Stimulated activated CD8-positive, alpha-beta memory T cell treated with anti-CD3 and anti-CD28 coated beads, Interleukin-4, amount 100 ng/mL, for 4 hours (primary cell): ENCODE measurements at places on chromosomes 4 and X.

- DNase-seq: no peak
Measured at GRCh38 chrX:43551590-43551989, 104.5 kb upstream of the MAOA start.

GRCh38 chr4:30362436-30362835, 357.7 kb upstream of the PCDH7 start:
- no peak for DNase-seq

- DNase-seq: no peak
Measured at GRCh38 chr4:97153042-97153441, 990.2 kb downstream of the STPG2 start.

DNA sequence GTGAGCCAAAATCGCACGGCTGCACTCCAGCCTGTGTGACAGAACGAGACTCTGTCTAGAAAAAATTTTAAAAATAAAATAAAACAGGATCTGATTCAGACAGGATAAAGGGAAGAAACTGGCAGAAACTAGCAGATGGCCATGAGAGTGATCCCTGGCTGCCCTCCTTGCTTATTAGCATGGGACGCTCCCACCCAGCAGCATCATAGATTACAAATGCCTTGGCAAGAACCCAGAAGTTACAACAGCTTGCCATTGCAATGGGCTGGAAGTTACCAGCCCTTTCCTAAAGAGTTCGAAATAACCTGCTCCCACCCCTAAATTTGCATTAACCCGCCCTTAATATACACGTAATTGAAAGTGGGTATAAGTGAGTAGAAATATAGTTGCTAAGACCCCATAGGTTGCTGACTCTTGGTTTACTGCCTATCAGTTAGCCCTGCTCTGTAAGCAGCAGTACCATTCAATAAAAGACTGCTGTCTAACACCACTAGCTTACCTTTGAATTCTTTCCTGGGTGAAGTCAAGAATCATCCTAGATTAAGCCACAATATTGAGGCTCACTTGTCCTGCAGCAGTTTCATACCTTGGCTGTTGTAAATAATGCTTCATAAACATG, 9.1 kb upstream of the XAGE2 start:
- DNase-seq: no peak

GRCh38 chr4:184382189-184382846, 92.0 kb downstream of the IRF2 start:
- no peak for DNase-seq

DNA sequence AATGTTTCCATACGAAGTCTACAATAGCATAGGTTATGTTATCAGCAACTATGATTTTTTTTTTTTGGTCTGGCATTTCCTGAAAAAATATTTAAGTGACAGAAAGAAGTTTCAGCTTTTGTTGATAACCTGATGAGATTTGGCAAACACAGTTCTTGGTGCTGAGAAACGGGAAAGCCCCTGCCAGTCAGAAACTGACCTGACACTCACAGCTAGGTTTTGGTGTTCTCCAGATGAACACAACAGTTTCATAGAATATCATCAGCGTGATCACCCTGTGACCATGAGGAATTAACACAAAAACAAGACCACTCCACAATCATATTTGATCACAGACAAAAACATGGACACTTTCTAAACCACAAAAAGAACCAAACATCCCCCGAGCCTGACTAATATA, 152.5 kb upstream of the DCAF8L1 start:
- DNase-seq: no peak

GRCh38 chr4:84298023-84298718, 200.9 kb downstream of the NKX6-1 start:
- no peak for DNase-seq

- DNase-seq: no peak
Measured at GRCh38 chr4:65893957-65894755, 223.9 kb upstream of the EPHA5 start.

- no peak for DNase-seq
Measured at GRCh38 chr4:7381890-7382633, 52.7 kb downstream of the PSAPL1 start.

- DNase-seq: no peak
Measured at GRCh38 chr4:74328501-74328900, 20.2 kb downstream of the EPGN start.
